Fibroblast of skin of right quadriceps (primary cell): ENCODE measurements at places on chromosomes 11 and 22.
A peak's percentile ranks its signal among the peaks of the same experiment; 100 is the strongest.

DNA sequence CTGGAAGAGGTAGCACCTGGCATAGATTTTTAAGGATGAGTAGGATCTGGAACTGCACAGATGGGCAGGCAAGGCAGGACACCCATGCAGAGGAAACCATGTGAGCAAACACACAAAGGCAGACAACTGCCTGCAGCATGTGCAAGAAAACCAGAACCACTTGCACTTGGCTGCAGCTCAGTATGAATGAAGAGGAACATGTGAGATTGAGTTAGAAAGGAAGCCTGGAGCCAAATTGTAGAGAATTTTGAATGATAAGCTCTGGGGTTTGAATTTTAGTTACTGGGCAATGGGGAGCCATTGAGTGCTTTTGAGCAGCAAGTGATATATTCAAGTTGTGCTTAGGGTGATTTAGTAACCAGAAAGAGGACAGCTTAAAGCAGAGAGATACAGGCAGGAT is 583.4 kb downstream of the SOX6 start:
- DNase-seq: no peak

DNA sequence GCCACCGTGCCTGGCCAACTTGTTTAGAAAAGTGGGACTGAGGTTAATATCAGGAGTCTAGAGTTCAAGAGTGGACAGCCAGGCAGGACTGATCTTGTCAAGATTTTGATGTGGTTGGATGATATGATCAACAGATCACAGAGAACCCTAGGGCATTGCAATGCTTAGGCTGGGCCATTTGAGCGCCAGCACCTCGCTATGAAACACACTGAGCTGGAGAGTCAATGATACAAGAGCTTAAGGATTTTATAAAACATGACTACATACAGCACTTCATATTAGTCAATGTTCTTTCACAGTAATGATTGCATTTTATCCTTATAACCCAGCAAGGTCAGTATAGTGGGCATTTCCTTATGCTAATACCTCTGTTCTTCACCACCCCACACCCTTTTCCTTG is 15.4 kb upstream of the PEX26 start:
- no peak for DNase-seq

DNA sequence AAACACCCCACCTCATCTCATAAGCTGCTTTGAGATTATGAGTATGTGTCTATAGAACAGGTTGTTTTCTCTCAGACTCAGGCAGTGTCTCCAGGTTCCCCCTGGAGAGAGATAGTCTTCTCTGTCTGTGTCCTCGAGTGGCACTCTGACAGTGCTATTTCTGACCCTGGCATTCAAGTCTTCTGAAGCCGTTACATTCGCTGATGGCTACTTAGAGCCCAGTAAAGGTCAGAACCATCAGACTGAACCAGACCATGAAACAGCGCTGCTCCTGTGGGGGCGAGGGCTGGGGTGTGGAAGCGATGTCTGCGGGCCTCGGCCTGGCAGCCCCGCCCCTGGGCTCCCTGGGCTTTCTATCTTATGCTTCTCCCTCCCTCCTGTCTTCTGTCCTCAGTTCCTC is 23.5 kb downstream of the SHISA8 start:
- DNase-seq: no peak

DNA sequence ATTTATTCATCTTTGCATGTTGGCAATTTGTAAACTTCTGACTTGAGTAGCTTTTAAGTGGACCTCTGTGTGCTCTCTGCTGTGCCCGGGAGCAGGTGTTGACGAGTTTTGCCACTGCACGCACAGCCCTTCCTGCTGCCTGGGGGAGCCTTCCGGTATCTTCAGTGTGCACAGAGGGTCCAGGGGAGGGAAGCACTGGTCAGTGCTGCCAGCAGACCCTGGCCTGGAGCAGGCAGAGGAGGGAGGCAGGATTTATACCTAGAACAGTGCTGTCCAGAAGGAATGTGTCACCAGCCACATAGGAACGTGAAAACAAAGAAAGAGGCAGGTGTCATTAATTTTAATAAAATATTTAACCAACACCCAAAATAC is 403.6 kb downstream of the TBC1D22A start:
- no peak for DNase-seq

- DNase-seq: no peak
Measured at GRCh38 chr11:119501777-119502405, 78.9 kb upstream of the THY1 start.

DNA sequence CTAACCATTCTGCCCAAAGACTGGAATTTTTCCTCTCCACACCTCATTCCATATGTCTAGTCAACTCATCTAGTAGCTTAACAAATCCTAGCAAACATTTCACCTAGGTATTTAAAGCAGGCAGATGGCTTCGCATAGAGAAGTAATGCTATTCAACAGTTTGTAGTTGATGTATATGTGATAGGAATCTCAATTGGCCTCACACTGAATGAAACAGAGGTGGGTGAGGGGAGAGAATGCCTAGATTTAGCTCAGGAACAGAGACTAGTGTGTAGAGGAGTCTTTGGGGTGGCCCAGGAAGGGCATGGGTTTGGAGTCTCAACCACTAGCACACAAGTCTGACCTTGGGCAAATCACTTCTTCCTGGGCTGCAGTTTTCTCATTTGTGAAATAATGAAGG is 196.2 kb downstream of the MYO18B start:
- DNase-seq: no peak

DNA sequence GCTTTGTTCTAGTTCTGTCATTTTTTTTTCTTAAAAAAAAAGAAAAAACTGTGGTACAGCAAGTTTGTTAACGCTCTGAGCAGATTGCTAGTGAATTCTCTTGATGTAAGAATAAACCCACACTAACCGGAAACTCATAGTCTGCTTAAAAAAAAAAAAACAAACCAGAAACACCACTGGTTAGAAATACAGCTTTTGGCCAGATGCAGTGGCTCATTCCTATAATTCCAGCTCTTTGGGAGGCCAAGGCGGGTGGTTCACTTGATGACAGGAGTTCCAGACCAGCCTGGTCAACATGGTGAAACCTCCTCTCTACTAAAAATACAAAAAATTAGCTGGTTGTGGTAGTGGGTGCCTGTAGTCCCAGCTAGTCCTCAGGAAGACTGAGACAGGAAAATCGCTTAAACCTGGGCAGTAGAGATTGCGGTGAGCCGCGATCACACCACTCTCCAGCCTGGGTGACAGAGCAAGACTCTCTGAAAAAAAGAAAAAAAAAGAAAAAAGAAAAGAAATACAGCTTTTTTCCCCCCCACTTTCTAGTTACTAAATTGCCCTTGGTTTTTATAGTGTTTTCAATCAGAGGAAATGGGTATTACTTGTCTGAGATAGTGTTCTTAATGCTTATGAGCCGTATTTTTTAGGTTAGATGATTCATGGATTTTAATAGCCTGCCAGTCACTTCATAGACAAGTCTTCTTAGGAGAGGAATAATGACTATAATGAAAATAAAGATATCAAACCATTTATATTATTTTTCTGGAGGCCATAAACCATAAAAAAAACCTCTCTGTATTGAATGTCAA is 222.8 kb downstream of the DDX10 start:
- peak; percentile 95 for DNase-seq

- no peak for DNase-seq
Measured at GRCh38 chr22:29156507-29156906, 49.2 kb upstream of the EMID1 start.

DNA sequence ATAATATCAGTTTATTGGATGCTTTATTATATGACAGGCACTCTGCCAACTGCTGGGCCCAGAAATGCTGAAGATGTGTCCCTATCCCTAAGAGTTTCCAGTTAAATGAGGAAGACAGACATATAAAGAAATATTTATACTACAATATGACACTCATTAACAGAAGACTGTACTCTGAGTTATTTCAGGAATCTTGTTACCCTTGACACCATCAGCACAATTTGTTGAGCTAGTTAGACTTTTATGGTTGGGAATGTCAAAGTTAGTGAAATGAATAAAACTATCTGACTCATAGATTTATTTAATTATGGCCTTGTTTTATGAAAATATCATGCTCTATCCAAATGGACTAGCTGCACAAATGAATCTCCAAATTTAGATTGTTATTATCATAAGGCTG is 25.6 kb upstream of the MSANTD4 start:
- peak; percentile 10 for DNase-seq

GRCh38 chr22:24426851-24427499 is 424 bp upstream of the ADORA2A start:
- no peak for DNase-seq

- peak; percentile 62 for DNase-seq
Measured at GRCh38 chr22:47333625-47334024, 571.2 kb downstream of the TBC1D22A start.

GRCh38 chr11:107123022-107123421 is 104.7 kb upstream of the GUCY1A2 start:
- DNase-seq: no peak

DNA sequence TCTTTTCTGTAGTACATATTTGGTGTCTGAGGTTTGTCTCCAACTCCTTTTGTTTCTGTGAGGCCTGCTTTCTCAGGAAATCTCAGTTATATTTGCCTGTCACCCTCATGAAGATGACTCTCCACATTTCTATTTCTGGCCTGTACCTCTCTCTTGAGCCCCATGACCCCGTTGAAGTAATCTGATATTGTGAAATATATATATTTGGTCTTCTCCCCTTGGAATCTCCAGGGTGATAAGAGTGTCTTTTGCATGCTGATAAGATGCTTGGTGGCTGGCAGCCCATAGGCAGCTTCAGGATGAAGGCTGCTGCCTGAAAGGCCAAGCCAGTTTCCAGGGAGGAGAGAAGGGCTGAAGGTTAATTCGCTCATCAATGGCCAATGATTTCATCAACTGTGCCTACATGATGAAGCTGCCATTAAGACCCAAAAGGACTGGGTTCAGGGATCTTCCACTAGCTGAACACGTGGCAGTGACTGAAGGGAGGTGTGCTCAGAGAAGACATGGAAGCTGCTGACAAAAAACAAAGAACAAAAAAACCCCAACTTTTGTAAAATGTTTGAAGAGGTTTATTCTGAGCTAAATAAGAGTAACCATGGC is 67.4 kb downstream of the MICAL2 start:
- no peak for DNase-seq

GRCh38 chr11:19730373-19730772 is 17.7 kb downstream of the NAV2 start:
- no peak for DNase-seq

GRCh38 chr11:91041626-91042025 is 818.8 kb upstream of the CHORDC1 start:
- DNase-seq: peak; percentile 5

DNA sequence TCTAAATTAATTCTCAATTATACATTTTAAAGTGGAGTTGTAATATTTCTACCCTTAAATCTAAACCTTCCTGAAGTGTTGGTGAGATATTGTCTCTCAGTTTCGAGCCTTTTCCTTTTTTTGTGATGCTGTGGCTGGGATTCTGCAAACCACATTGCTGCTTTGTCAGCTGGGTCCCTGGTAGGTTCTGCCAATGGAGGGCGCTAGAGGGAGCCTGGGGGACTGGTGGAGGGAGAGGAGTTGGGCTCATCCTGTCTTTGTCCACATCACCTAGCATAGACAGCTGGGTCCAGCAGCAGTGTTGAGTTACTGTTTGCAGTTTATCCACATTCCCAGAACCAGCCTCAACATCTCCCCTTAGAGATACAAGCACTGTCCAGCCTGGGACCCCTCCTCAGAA is 41.0 kb downstream of the TRAF6 start:
- DNase-seq: peak; percentile 29

- peak; percentile 52 for DNase-seq
Measured at GRCh38 chr11:91299980-91300379, 924.6 kb upstream of the FAT3 start.

DNA sequence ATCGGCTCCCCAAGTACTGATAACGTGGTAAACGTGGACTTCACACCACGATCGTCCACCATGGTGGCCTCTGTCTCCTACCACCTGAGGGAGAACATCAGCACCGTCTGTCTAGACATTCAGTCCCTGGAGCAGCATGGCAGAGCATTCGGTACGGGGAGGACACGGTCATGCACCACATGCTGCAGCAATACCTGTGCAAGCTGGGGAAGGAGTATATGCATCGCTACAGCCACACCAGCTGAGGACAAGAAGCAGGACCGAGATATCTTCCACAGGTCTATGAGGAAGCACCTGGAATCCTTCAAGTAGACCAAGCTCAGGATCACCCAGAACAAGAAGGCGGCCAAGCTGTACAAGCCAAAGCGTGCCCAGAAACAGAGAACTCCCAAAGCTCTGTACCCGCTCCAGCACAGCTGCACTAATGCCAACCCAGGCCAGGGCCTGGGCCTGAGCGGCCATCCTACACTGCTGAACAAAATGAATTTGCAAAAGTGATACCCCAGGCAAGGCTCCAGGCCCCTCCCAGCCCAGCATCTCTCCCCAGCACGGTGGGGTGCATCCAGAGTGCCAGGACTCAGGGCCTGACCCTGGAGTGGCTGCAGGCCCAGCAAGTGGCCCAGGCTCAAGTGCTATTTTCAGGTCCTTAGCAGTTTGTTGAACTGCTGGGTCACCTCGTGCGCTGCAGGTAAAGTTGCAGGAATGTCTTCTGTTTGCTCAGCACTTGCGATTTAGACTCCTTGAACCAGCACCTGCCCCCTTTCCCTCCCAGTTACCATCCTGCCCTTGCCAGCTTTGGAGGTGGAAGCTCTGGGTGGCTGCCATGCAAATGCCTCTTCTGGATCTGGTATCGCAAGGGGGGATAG is 119.3 kb upstream of the SERPIND1 start:
- no peak for DNase-seq

DNA sequence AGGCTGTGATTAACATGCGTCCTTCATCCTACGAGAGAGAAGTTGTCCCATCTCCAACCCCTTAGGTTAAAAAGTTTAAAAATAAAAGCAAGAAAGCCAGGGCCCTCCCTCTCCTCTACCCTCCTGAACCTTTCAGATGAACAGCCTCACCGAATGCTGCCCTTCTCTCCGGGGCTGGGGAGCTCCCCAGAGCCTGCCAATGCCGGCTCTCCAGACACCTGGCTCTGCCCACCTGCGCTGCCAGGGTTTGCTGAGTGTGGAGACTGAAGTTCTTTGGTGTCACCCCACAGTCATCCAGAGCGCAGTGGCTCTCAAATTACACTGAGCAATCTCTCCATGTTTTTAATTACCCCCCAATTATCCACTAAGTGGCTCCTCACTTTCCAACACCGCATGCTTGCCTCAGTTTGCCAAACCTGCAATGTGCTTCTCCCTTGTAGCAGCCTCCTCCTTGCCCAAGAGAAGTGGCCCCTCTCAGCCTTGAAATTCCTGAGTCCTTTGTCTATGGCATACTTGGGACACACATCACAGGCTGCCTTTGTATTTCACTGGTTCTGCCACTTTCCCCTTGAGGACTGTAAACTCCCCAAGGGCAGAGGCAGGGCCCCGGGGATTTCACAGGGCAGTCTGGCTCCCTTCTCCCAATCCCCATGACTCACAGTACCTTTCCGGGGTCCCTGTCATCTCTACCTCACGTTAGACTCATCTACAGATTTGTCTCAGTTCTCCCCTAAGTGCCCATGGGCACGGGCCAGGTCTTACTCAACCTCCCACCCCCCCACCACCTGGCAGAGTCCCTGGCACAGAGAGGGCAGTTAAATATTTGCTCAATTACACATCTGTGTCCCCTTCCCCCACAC is 2.0 kb downstream of the MYH9 start:
- DNase-seq: peak; percentile 48

GRCh38 chr11:12271241-12271640 is 106.1 kb upstream of the PARVA start:
- DNase-seq: no peak

DNA sequence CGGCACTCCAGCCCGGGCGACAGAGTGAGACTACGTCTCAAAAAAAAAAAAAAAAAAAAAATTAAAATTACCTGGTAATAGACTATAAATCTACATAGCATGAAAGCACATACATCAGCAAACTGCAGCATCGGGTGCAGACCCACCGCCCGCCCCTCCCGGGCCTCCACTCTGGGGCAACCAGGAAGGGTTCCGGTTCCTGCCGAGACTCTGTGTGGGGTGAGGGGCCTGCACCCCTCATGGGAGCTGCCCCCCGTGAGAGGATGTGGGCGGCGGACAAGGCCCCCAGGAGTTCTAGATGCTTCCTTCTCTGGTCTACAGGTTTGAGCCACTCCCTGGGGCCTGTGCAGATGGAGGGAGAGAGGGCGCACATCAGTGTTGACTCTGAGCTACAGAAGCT is 9.1 kb downstream of the DRD4 start:
- no peak for DNase-seq
